Stimulated activated CD4-positive, alpha-beta T cell treated with anti-CD3 and anti-CD28 coated beads, Interleukin-2, amount 100 ng/mL, for 24 hours (primary cell): ENCODE measurements at places on chromosomes 2 and 18.

- no peak for DNase-seq
Measured at GRCh38 chr18:77069931-77070330, 62.7 kb downstream of the MBP start.

- no peak for DNase-seq
Measured at GRCh38 chr2:43128559-43128955, 97.8 kb downstream of the ZFP36L2 start.

DNA sequence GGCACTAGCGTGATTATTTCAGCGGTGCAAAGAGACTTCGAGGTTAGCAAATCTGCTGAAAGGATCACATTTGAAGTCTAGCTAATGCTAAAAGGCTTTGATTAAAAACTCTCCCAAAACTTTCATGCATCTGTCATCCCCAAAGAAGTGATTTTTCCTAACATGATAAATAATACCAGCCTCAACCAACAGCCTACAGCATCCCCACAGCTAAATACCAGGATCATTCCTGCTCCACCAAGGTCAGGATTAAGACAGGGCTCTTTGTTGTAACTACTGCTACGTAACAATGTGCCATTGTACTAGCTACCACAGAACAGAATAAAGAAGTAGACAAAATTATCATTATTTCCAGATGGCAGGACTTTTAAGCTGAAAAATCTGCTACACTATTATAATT lies 1.6 kb downstream of the OR6B3 start:
- DNase-seq = no peak

DNA sequence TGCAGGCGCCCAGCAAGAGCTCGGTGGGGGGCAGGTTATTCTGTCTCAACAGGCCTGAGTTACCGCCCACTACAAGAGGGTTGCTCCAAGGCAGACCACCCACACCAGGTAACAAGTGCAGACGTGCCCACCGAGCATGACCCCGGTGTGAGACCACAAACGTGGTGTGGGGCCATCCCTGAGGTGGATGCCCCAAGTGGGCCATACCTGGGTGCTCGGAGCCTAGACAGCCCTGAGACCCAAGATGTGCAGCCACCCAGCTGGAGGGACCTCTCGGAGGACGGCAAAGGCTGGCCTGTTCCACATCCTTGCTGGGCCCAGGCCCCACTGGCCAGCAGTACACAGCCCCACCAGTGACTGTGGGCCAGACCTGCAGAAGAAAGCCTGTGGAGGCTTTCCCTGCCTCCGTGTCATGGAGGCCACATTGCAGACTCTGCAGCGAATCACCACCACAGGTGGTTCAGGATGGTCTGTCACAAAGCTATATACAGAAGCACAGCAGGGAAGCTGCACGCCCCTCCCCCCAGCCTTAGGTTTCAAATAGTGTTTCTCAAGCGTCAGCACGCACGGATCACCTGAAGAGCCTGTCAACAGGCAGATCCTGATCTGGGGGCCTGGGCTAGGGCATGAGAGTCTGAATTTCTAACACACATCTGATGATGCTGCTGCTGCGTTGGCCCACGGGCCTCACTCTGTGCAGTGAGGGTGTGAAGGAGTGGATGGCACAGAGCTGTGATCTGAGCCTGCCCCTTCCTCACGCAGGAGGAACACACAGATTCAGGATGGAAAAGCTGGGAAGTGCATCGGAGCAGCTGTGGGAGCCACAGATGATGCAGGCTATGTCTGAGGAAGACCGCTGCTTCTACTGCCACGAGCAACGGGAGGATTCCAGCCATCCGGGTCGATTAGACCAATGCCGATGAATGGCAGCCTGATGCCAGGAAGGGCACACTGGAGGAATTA lies 96.8 kb downstream of the UXS1 start:
- no peak for DNase-seq

- DNase-seq = no peak
Measured at GRCh38 chr2:123596621-123597020, 428.5 kb upstream of the CNTNAP5 start.

- DNase-seq = no peak
Measured at GRCh38 chr2:137194111-137194510, 428.8 kb downstream of the THSD7B start.

DNA sequence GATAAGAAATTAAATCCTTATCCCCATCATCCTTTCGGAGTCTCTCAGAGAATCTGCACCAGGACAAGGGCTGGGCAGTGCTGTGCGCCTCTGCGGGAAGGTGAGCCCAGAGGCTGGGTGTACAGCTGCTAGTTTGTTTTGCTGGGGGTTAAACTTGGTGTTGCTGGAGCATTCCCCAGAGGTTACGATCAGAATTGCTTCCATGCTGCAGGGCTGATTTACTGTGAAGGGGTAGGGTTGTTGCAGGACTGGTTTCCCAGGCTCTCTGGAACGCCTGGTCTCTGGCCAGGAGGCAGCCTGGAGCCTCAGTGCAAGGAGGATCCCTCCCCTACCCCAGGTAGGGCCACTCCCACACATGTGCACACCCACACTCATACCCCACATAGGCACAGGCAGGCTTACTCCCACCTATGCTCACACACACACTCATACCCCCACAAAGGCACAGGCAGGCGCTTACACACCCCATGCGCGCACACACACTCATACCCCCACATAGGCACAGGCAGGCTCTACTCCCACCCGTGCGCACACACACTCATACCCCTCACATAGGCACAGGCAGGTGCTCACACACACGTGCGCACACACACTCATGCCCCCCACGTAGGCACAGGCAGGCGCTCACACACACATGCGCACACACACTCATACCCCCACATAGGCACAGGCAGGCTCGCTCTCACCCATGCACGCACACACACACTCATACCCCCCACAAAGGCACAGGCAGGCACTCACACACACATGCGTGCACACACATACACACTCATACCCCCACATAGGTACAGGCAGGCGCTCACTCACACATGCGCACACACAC lies 11.3 kb downstream of the CNNM4 start:
- no peak for DNase-seq

DNA sequence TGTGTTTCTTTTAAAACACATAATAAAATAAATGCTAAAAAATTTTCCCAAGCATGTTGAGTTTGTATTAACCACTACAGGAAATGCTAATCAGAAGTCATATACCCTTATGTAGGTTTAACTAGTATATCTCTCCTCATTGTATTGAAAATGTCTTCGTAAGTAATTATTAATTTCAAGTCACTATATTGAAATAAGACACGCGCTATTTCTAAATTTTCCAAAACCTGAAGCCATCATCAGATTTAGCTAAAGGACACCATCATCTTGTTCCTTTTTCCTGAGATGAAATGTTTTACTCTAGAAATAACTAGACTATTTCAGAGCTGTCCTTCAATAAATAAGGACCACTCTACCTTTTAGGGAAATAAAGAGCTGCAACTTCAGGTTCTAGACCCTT lies 78.9 kb downstream of the LPIN2 start:
- DNase-seq = no peak

DNA sequence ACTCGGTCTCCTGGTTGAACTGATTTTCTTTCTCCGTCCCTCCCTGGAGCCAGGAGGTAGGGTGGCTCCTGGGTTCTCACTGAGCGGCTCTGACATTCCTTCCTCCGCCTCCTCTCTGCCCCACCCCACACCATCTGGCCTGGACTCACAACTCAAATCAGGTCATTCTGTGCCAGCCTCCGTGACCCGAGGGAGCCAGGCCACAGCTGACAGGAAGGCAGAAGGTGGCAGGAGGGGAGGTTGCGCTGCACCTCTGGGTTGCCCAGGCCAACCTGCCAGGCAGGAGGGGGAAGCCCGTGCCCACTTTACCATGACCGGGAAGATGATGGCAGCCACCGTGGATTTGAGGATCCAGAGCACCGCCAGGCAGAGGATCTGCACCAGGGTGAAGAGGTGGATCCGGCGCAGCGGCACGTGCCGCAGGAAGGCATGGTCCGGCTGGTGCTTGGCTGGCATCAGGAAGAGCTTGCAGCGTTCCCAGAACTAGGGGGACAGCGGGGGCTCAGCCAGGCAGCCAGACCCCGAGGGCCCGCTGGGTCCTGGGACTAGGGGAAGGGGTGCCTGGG lies 28.3 kb downstream of the MTHFD2 start:
- DNase-seq = no peak

DNA sequence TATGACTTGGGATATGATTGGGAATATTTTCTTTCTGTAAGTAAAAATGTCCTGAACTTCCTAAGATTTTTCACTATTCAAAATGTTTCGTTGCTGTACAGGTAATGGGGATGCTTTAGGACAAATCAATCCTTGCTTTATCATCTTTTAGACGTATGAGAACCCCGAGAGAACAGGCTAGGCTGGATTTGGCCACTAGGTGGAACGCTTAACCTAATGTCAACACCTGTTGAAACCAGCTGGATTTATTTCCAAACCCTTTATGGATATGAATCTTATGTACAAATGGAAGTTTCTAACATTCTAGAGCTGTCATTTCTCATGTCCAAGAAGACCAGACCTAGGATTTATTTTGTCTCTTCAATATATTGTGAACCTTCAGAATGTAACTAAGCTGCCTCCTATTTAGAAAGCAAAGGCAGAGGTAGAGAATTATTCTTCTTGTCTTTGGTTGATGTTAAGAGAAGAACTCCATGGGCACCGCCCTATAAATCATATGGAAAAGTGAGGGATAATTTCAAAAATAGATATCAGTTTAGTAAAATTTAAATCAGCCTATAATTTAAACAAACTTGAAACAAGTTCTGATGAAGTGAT lies 96.7 kb downstream of the PMAIP1 start:
- no peak for DNase-seq

DNA sequence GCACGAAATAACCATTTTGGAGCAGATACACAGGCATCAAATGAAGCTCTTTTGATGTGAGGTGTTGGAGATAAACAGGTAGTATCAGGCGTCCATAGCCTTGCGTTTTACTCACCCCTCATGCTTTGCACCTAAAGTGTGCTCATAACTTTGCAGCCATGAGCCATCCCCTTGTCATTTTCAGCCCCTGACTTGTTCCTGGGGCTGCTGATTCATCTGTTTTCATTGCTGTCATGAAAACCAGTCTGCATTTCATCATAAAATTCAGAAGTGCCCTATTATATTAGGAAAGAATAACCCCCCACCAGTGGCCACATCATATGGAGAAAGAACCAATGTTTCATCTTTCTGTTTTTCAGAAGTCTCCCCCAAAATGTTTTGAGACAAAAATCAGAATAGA lies 329.7 kb upstream of the NRP2 start:
- no peak for DNase-seq

DNA sequence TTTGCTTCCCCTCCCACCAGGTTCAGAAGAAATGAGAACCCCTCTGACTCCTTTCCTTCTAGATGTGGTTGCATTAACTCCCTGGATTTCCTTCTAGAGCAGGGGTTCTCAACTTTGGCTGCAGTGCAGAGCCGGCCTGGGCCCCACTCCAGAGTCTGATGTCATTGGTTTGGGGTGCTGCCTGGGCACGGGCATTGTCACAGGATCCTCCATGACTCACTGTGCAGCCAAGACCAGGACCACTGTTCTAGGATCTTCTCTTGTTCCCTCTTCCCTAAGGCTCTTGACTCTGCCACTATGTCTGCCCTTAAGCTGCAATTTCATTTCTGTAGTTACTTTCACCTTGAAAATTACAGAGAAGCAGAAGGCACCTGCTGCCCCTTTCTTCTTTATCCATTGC lies 31.8 kb downstream of the TBC1D8 start:
- no peak for DNase-seq

GRCh38 chr2:55779459-55780421 lies 86.1 kb upstream of the PNPT1 start:
- DNase-seq = no peak

- no peak for DNase-seq
Measured at GRCh38 chr2:26614216-26615138, 26.7 kb downstream of the CIB4 start.

GRCh38 chr2:236783417-236784020 lies 213.9 kb downstream of the ACKR3 start:
- DNase-seq = no peak

DNA sequence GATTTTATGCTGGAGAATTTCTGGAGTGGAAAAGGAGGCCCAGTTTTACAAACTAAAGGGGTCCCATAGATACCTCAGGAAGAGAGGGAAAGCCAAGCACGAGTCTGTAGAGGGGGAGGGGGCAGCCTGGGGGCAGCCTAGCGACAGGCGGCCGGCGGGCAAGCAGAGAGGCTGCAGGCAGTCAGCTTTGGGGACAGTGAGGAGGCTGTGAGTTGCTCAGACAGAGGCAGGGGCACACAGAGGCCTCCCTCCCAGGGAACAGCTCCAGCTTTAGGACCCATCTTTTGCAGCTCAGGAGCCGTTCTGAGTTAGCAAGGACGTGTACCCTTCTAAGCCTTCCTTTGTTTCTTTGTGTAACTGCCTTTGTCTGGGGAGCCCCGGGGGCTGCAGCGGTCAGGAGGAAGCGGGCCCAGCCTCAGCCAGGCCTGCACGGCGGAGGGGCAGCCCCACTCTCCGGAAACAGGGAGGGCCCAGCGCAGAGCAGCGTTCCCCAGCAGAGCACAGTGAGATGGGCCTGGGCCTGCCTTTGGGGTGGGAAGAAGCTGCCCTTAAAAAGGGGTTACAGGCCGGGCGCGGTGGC lies 41.1 kb upstream of the RALBP1 start:
- no peak for DNase-seq

DNA sequence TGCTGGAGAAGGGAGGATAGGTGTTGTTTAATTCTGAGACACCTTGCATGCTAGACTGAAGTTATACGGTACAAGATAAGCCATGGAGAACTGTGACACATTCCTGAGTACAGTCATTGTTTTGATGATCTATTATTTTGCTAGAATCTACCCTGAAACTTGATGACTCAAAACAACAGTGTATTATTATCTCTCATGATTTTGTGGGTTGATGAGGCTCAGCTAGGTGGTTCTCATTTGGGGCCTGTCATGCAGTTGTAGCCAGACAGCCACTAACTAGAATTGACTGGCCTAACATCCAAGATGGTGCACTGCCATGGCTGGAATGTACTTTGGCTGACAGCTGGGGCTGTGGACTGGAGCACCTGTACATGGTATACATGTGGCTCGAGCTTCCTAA lies 5.4 kb upstream of the IL1R1 start:
- peak; percentile 48 for DNase-seq

GRCh38 chr2:33907866-33908265 lies 308.8 kb upstream of the FAM98A start:
- DNase-seq = no peak

DNA sequence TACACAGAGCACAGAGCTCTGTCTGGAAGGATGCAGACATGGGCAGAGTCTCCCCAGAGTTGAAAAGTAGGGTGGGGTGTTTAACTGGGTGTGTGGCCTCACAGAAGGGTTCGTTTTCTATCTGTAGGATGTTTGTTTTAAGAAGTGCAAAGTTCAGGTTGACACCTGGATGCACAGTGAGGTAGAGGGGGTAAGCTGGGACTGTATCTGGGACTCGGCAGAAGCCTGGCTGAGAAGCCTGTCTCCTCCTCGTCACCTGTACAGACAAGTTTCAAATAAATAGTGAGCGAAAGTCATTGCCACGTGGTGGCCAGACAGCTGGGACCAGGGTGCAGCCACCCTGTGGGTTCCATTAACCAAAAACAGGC lies 145.9 kb downstream of the KLHL29 start:
- no peak for DNase-seq
